ENCODE measurements at places on chromosomes 11 and 22.

DNA sequence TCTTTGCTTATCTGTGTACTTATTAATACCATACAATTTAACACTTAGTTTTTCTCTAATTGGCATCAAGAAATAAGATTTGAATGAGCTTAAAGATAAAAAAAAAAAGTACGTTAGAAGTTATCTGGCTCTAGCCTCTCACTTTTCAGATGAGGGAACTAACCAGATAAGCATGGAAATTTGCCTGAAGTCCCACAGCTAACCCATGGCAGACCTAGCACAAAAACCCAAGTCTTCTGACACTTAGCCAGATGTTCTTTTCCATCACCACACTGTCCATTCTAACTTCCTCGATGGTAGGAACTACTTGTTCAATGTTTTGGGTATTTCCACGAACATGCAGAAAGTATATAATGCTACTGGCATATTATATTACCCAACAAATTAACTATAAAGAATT is 7.4 kb upstream of the SOX6 start:
- DNase-seq: no peak

DNA sequence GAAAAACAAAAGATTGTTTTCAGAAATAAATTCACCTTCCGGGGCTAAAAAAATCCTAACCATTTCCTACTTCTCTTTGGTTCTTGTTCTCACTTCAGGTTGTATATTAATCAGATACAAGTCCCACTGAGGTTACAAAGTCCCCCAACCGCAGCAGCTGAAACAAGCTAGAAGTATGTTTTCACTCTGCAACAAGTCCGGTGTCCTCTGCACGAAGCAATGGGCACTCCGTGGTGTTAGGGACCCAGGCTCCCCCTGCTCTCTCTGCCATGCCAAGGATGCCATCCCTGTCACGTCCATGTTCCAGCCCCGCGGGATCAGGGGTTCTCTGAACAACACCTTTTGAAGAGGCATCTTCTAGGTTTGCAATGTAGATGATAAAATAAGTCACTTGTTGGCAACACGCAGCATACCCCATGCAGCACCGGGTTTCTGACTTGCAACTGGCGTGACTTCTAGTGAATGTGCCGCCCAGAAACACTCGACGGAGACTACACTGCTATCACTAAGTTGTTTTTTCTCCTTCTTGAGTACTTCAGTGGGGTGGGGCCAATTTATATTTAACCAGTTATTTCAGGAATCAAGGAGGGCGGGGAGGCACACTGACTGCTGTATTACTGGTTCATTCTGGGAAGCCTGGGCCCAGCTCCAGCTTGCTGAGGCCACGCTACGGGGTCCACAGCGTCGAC is 25.4 kb upstream of the GSTP1 start:
- DNase-seq: no peak

- no peak for DNase-seq
These were observed 83.0 kb downstream of the MYO7A start for GRCh38 chr11:77211040-77211451.

- DNase-seq: no peak
These were observed 281.7 kb downstream of the LRRC4C start for GRCh38 chr11:41177791-41178190.

DNA sequence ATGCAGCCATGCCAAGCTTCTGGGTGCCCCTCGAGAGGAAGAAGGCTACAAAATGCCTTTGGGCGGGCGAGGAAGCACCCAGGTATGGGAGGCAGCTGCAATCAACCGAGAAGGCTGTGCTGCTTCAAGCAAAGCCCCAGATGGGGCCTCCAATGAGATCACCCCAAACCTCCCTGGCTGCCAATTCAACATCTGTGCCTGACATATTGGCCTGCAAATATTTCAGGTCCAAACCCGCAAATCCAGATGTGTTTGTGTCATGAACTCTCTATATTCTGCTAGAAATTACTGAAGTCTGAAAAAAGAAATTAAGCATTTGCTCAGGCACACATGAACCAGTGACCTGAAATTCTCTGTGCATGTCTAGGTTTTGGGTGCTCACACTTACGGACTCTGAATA is 78.8 kb upstream of the RCN1 start:
- DNase-seq: no peak

- no peak for DNase-seq
These were observed 8.9 kb downstream of the ABTB2 start for GRCh38 chr11:34348919-34349318.

DNA sequence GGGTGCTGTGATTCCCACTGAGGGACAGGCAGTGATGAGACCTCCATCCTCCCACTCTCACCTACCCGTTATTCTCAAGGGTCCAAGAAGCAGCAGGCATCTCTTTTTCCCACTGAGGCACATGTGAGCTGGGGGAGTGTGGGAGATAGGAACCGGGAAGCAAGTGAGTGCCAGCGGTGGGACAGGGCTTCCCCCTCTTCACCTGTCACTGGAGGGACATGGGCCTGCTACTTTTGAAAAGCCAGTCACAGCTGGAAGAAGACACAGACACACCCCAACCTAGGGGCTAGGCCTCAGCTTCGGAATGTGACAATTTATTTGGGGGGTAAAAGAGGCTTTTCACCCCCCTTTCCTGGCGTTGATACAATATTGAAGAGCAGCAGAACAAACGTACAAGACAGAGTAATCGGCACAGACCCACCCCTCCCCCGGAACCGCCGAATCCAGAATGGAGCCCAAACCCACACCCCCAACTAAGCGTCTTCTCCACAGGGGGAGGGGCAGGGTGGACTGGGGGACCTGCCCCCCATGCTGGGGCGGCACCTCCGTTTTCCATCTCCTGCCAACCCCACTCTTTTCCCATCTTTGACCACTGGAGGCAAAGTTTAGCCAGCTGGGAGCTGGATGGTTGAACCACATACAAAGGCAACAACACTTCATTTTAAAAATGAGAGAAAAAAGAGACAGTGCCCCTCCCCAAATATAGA is 10.7 kb downstream of the CBX6 start:
- DNase-seq: no peak

GRCh38 chr11:119295178-119295577 is 21.8 kb downstream of the MCAM start:
- DNase-seq: no peak

DNA sequence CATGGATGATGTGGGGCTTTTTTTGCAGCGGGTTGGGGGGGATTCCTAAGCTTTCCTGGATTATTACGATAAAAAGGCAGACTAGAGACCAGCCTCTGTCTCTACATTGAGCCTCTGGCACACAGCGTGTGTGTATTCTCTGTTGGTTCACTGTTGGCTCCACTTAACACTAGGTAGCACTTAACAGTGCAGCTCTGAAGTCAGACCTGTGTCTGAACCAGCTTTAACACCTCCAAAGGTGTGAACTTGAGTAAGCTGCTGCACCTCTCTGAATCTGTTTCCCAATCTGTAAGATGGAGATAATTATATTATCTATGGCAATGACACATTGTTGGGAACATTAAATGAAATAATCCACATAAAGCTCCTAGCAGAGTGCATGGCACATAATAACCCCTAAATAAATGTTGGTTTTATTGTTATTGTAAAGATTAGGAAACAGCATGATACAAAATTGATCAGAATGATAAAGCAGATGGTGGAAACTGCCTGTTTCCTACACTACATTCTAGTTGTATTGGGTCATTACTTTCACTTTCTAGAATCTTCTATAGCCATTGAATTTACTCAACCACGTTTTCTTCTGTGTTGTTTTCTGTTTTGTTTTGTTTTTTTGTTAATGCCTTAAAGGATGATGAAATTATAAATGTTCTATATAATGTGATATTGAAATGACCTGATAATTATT is 108.4 kb downstream of the ARL14EP start:
- DNase-seq: no peak

DNA sequence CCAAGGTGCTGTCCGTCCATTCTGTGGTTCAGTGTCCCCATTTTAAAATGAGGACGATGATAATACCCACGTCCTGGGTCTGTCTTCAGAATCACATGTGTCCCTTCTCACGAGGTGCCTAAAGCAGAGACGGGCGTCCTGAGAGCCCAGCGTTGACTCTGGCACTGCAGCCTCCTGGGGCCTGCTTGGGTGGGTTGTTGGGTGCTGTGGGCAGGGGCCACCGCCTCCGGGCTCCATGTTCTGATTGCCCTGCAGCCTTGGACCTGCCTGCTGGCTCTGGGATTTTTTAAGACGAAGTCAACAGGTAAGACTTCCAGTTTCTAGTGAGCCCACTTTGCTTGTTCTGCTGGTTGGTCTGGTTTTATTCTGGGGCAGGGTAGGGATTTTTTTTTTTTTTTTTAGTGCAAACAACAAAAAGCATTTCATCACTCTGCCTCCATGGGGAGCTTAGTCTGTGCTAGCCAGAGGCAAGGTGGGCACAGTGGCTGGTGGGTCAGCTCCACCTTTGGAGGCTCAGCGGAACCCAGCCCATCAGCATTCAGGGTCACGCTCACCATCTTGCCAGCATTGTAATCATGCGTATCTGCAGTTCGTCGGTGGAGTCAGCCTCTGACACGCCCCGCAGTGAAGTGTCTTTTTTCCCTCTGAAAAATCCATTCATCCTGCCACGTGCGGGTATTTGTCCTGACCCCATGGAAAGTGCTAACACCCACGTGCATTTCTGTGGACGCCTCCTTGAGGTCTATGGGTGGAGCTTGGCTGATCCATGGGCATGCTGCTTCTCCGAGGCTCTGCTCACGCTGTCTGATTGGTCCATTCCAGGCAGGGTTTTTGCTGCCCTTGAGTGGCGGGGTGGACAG is 28.3 kb downstream of the NADSYN1 start:
- no peak for DNase-seq

DNA sequence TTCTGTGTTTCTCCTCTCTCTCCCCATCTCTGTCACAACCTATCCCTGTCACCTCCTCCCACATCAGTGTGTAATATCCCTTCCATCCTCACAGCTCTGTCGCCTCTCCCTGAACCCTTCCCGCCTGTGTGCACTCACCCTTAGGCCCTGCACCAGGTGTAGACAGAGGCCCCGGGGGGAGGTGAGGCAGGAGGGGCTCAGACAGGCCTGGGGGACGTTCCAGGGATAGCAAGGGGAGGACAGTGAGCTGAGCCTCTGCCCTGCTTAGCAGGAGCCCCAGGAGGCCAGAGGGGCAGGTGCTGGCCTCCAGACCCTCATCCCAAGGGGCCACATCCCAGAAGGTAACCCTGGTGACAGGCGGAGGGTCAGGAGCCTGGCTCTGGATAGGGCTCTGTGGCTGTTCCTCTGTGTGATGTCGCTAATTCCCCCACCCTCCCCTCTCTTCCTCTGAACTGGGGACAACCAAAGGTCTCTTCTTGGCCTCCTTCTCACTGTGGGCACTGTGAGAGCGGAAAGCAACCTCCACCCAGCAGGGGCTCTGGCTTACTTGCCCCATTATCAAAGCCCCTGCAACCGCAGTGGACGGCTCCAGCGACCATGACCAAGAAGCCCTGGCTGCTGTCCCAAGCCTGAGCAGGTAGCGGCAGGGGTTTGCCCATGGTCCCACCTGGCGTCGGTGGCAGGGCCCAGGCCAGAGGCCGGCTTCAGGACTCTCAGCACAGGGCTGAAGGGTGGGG is 35.7 kb downstream of the KCNJ4 start:
- DNase-seq: no peak

GRCh38 chr11:65844231-65844872 is 10.6 kb downstream of the SNX32 start:
- no peak for DNase-seq

DNA sequence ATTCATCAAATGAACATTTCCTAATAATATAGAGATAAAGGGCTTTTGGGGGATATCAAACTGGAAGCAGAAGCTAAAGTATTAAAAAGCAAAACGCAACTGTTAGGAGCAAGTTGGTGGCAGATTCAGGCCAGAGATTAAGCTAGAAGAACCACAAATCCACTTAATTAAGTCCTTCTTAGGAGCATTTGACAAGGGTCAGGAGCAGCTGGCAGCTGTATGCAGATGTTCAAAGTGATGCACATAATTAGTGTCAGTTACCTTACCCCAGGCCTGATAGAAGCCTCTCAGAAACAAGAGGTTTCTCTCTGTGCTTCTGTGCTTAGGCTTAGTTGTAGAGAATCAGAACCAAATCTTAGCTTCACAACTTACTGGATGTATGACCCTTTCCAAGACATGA is 546.5 kb upstream of the ANO5 start:
- no peak for DNase-seq

- DNase-seq: no peak
These were observed 34.3 kb upstream of the NFRKB start for GRCh38 chr11:129929721-129930120.

DNA sequence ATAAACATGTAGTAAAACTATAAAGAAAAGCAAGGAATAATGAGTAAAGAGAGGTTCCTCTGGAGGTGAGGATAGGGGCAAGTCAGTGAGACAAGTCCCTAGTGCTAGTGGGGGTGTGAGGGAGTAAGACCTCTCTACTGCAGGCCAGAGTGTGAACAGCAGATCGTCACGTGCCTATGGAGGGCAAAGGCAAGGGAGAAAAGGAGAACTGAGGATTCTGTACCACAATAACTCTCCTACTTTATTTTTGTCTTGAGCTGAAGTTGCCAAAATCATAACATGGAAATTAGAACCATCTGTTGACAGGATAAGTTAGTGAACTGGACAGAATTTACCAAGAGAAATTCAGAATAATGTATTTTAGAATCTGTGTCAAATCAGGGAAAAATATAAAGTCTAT is 77.6 kb downstream of the ENTHD1 start:
- DNase-seq: no peak

GRCh38 chr22:40081662-40082061 is 86.9 kb downstream of the FAM83F start:
- no peak for DNase-seq

DNA sequence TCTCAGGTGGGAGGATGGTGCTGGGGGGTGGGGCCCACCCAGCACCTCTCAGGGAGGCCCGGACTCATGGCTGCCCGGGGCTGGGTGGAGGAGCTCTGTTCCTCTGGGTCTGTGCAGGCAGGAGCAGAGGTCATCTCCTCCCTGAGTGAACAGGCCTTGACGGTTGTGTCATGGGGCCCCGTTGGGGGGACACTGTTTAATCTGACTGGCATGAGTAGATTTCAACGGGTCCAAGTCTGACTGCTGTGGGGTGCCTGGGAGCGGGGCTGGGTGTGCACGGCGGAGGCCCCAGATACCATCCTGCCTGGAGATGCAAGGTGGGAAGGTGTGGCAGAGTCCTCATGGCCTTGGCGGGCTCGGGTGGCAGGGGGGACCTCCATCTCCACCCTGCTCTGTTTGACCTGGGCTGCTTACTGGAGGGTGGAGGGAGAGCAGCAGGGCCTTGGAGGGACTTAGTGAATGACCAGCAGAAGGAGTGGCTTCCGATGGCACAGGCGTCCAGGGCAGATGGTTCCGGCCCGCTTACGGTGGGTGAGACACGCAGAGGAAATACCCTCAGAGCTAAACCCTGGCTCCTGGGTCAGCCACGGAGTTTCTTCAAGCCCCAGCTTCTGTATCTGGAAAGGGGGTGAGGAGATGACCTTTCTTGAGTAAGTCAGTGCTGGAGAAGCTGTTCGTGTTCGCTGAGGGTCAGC is 48.7 kb downstream of the SMIM38 start:
- no peak for DNase-seq

- no peak for DNase-seq
These were observed 599 bp upstream of the PPP2R1B start for GRCh38 chr11:111766834-111767142.

GRCh38 chr22:37410174-37411055 is 16.9 kb downstream of the ELFN2 start:
- DNase-seq: no peak

- no peak for DNase-seq
These were observed 11.1 kb downstream of the CTR9 start for GRCh38 chr11:10762185-10762584.

Data from mesothelial cell of epicardium (in vitro differentiated cells).